Kidney (tissue), 22 donors: ENCODE measurements at places on chromosomes 5 and 9. TPM values are rescaled to one million over a fixed set of nuclear protein-coding genes. Genes with fewer than 3 reads are reported as not detected.

Gene C9orf50
- total RNA-seq = 1.1 TPM

Gene IRX1
- 62.0 TPM for total RNA-seq

Gene GLRA1
- total RNA-seq = not detected

Gene DYNC2I2
- 76.6 TPM for total RNA-seq

Gene ECSCR
- 34.9 TPM for total RNA-seq
